SW480 (cell line): ENCODE measurements at places on chromosomes 11 and 22.

- peak; percentile 57 for DNase-seq
Observed at GRCh38 chr11:2301631-2302305, at the start of the genes C11orf21 and TSPAN32. C11orf21 (minus strand) TSS chr11:2301918; CDS start chr11:2301808, 110 bp downstream. TSPAN32 (plus strand) TSS chr11:2302013; CDS start chr11:2302150, 137 bp downstream.

DNA sequence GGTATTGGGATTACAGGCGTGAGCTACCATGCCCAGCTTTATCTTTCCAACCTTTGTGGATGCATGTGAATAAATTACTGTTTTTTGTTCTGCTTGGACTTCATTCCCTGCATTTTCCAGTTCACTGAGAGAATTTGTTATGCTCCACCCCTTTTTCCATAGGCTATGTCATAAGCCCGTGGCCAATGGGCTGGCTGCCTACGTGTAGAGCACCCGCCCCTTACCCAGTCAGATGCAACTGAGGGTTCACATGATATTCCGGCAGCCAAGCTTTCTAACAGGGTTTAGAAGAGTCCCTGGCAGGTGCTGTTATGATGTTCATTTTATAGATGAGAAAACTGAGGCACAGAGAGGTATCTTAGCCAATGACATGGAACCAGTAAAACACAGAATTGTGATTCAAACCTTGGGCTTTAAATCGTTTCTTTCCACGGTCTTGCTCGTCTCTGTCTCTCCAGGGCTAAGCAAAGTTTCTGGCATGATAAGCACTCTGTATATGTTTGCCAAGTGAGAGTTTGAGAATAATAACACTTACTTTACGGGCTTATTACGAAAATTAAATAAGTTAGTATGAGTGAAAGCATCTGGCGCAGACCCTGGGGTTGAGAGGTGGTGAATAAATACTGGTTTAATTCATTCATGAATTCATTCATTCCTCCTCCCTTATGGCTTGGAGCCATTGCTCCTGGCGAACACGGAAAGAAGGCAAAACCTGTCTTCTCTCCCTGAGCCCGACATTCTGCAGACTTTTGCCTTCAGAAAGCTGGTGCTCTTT, 42.4 kb upstream of the RASD2 start:
- no peak for DNase-seq

DNA sequence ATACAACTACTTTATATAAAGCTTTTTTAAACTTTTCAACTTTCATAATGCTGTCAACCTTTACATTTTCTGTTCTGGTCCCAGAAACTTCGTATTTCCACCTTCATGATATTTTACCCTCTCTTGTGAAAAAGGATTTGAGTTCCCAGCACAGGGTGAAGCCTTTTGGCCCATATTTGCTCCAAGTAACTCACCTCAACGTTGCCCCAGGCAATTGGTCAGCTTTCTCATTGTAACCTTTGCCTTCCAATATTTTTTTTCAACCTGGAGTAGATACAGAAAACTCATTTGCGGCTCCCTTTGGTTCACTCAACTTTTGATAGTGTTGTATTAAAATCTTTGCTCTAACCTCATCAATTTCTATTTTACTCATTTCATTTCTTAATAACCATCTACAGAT, 21.1 kb upstream of the FAR1 start:
- DNase-seq: no peak

- DNase-seq: no peak
Observed at GRCh38 chr22:19693581-19693980, 20.7 kb upstream of the SEPTIN5 start.

GRCh38 chr22:39690881-39691605, 120.5 kb downstream of the CACNA1I start:
- DNase-seq: no peak

DNA sequence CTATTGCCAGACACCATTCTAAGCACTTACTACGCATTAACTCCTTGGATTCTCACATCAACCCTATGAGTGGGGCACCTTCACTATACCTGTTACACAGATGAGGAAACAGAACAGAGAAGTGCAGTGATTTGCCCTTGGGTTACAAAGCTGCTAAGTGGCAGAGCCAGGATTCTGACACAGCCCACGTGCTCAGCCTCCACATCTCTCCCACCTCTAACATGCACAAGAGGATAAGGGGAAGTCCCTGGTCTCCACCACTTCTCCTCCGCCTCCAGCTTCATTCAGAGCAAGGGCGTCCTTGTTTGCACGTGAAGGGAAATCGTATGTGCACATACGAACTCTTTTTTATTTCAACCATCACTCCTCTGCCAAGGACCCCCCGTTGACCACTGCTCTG, 53.7 kb downstream of the CDON start:
- no peak for DNase-seq
